ENCODE measurements at places on chromosomes 11 and 22.

DNA sequence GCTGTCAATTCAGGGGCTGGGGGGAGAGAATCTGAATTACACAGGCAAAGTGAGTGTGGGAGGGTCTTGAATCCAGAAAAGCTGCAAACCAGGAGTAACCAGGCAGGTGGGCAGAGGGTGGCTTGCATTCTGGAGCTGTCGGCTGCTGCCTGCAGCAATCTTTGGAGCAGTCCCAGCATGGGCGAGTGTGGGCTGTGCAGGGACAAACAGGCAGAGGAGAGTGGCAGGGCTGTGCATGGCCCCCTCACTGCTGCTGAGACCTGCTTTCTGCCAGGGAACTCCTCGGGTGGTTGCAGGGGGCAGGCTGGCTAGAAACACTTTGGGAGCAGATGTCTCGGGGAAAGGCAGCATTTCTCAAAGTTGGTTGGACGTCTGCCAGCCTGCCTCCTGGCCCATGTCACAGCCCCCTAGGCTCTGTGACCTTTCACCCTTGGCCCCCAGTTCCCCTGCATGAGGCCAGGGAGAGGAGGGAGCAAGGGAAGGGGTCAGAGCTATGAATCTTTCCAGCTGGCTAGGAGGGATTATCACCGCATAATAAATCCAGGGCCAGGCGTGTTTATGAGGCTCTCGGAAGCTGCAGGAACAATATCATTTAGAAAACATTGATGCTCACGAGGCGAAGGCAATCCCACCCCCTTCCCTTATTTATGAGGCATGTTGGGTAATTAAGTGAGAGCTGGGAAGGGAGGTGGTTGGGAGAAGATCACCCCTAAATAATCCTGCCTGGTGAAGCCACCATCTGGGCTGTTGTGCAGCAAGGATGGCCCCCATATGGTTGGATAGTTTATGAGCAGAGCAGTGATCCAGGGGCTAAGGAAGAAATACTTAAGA lies 212.3 kb upstream of the NCAM1 start:
- DNase-seq: no peak

DNA sequence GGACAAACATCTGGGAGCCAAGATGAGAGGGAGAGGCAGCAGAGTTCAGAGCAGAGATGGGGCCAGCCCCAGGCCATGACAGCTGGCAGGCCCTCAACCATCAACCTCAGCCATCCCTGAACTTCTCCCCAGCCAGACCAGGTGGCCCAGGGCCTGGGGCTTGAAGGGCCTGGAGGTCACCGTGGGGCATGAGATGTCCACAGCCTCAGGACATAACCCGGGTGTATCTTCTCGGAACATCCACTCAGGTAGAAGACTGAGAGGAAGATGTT lies 12.4 kb upstream of the SLC39A13 start:
- no peak for DNase-seq

DNA sequence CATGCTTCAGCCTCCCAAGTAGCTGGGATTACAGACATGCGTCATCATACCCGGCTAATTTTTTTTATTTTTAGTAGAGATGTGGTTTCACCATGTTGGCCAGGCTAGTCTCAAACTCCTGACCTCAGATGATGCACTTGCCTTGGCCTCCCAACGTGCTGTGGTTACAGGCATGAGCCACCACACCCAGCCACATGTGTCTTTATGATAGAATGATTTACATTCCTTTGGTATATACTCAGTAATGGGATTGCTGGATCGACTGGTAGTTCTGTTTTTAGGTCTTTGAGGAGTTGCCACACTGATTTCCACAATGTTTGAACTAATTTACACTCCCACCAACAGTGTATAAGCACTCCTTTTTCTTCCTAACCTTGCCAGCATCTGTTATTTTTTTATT lies 276.2 kb downstream of the METTL15 start:
- DNase-seq: no peak

DNA sequence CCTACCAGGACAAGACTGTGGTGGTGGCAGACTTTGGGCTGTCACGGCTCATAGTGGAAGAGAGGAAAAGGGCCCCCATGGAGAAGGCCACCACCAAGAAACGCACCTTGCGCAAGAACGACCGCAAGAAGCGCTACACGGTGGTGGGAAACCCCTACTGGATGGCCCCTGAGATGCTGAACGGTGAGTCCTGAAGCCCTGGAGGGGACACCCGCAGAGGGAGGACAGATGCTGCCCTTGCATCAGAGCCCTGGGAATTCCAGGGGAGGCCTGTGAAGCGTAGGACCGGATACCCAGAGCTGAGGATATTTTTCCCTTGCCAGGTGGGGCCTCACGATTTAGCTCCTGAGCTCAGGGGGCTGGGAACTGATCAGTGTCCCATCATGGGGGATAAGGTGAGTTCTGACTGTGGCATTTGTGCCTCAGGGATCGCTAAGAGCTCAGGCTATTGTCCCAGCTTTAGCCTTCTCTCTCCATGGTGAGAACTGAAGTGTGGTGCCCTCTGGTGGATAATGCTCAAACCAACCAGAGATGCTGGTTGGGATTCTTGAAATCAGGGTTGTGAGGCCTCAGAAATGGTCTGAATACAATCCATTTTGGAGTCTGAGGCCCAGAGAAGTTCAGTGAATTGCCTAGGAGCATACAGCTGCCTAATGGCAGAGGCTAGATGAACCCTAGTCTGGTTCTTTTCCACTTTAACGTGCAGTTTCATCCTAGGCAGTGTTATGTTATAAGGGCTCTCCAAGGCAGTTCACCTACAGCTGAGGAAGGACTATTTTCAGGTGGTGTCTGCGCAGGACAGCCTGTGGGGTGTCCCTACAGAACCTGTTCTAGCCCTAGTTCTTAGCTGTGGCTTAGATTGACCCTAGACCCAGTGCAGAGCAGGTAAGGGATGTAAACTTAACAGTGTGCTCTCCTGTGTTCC lies 19.5 kb downstream of the PIK3IP1 start:
- peak; percentile 50 for DNase-seq
